ENCODE measurements at places on chromosomes 7 and 10.

GRCh38 chr7:74475243-74475986, 21.7 kb downstream of the GTF2IRD1 start:
- DNase-seq, result peak; percentile 58

DNA sequence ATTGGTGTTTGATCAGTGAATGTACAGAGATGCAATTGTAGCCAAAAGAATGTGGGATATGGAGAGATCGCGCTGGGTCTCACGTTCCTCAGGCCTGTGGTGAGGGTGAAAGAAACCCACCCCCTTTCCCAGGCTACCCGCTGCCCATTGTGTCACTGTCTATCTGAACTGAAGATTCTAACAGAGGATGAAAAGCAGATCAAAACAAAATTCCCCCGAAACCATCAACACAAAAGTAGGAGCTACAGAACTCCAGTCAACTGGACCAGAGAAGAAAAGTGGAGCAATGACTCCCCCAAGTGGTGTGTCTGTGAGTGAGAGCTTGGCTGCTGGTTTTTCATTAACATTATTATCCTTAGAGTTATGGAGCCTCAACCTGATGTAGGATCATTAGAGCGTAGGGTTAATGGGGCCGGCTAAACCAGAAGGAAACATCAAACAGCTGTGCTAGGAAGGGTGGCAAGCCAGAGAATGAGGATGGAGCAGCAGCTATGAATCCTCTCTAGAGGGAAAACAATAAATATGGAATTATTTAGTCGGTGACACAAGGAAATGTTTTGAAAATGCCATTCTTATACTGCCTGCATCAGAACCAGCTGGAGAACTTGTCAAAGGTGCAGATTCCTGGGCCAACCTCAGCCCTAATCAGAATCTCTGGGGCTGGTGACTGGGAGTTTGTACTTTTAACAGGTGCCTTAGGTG, 38.3 kb downstream of the AKR1B1 start:
- peak; percentile 34 for DNase-seq

DNA sequence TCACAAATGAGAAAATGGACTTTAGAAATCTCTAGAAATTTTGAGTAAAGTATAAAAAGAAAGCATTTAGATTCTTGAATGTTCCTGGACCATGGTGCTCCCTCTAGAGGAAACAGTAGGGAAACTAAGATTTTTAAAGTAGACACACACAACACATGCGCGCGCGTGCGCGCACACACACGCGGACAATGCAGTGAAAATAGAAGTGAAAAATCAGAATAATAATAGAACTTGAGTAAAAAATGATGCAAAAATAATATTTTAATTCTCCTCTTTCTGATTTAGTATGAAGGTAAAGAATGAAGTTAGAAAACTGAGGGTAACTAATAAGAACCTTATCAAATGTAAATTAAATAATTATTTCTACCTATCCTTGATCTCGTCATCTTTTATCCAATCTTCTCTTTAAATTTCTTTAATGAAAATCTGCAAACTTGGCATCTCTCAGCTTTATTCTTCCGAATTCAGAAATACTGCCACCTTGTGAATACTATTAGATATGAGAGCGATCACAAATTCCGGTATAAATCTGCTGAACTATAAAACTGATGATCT, 117.0 kb upstream of the AMPH start:
- DNase-seq, result no peak

GRCh38 chr10:3777981-3778691, 6.9 kb downstream of the KLF6 start:
- no peak for DNase-seq

- no peak for DNase-seq
Measured at GRCh38 chr10:16986082-16986405, 143.6 kb downstream of the CUBN start.

GRCh38 chr10:59586407-59586891, 123.2 kb downstream of the SLC16A9 start:
- DNase-seq, result no peak

GRCh38 chr7:85239109-85239508, 52.3 kb upstream of the SEMA3D start:
- DNase-seq, result no peak

DNA sequence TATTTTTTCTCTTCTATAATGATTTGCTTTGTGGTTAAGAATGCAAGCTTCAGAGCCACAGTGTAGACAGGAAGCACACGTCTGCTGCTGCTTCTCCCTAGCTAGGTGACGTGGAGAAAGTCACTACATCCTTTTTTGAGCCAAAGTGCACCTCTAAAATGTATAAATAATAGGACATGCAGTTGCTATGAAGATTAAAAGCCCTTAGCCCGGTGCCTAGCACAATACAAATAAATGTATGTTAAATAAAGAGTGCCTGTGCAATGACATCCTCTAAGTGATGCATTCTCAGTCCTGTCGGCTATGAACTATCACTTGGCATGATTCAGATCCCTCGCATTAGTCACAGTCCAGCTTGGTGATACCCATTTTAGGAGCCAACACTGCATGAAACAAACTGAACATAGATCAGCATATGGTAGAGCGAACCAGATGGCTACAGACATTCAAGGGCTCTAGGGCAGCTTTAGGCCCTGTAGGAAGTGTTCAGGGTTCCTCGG, 4.8 kb upstream of the TRDMT1 start:
- DNase-seq, result no peak

GRCh38 chr10:73876971-73877370, 2.6 kb upstream of the CAMK2G start:
- no peak for DNase-seq

DNA sequence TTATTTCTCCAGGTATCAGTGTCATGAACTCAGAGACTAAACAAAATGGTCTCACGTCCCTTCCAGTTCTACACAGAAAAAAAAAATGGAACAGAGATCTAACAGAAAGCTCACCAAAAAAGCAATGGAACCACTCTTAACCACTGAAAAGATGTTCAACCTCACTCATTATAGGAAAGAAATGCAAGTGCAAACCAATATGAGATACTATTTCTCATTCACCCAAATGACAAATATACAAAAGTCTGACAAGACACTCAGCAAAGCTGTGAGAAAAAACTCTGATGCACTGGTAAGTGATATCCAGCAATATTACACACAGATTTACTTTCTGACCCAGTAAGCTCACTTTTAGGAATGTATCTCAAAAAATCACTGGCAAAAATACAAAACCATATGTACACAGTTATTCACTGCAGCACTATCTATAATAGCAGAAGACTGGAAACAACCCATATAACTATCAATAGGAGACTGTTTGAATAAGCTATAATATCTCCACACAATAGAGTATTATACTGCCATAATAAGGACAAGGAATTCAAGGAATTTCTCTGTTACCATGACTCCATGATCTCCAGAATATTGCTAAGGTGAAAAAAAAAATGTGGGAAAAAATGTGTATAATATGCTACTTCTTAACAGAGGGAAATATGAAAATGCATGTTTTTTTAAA, 36.6 kb downstream of the ABI1 start:
- DNase-seq, result no peak

DNA sequence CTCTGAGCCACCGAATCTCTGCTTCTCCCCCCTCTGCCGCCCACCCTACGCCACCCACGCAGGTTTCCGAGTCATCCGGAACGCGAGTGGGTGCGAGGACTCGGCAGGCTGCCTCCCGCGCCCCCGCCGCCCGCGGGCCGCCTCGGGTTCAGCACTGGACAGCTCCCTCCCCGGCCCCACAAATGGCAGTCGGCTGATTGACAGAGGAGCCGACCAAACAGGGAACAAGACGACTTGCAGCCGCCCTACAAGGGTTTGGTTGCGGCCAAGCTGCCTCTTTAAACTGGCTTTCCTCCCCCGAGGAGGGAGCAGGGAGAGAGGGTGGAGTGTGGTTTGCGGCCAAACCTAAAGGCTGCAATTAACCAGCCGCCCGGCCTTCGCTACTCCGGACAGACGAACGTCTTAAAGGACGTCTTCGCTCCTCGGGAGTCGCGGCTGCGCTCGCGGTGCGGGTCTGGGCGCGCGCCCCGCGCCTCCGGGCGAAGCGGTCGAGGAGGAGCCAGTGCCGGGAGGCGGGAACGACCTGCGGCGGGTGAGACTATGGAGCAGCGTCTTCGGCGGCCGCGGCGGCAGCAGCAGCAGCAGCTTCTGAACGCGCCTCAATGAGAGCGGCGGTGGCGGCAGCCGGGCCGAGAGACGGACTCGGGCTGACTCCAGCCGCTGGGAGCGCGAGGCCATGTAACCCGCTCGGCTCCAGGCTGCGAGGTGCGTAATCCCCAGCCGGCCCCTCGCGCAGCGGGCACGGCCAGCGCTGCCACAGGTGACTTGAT, at the start of gene GPR158:
Gene GPR158, plus strand, starts transcription at position 541 of the 770 bp plus-strand sequence. CDS start 420 bp downstream, outside the sequence.
- DNase-seq, result peak; percentile 51

DNA sequence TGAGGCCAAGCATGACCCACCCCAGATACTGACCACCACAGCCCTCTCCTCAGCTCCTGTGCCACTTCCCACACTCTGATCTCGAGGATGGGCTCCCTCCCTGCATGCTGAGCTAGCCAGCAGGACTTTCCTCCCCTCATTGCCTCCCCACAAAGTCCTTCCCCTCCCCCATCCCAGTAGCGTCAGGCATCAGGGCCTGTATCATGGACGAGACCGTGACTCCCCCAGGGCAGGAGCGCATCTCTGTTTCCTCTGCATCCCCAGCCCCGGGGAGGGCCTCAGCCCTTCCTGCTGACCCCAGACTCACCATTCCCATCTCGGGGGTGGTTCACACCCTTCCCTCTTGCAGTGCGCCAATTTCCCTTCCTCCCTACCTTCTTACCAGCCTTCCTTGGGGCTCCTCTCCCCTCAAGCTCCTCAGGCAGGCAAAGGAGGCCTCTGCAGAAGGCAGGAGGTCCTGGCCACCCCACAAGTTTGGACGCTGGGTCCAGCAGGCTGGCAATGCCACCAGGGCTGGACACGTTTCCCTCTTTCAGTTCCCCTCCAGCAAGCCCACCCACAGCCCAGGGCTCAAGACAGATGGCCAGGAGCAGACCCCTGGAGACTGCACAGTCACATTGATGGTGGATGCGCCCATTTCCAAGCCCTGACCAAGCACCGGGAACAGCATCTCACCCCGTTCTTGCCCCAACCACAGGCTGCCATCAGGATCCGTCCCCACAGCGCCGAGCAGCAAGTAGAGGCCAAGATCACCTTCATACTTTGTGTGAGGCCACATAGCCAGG, 36.5 kb downstream of the GRID1 start:
- no peak for DNase-seq

GRCh38 chr7:2307690-2308107, 6.5 kb downstream of the SNX8 start:
- DNase-seq, result no peak

- DNase-seq, result no peak
Measured at GRCh38 chr7:42105554-42106358, 131.3 kb downstream of the GLI3 start.

- no peak for DNase-seq
Measured at GRCh38 chr7:66871076-66871475, 49.9 kb upstream of the TMEM248 start.

DNA sequence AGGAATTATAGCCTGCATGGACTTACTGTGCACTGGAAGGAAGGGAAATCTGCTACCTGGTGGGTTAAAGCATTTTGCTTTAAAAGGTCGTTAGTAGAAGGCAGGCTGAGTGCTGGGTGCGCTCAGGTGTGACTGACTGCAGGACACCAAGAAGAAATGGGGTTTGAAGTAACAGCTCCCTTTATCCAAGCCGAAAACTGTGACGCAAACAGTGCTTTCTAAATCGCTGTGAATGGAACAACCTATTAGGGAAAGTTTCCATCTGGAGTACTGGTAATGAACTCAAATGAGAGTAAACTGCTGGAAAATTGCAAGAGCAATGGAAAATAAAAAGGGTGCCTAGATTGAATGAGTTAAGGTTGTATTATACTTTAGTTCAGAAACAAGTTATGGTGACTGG, 95.3 kb downstream of the CNNM2 start:
- DNase-seq, result no peak

DNA sequence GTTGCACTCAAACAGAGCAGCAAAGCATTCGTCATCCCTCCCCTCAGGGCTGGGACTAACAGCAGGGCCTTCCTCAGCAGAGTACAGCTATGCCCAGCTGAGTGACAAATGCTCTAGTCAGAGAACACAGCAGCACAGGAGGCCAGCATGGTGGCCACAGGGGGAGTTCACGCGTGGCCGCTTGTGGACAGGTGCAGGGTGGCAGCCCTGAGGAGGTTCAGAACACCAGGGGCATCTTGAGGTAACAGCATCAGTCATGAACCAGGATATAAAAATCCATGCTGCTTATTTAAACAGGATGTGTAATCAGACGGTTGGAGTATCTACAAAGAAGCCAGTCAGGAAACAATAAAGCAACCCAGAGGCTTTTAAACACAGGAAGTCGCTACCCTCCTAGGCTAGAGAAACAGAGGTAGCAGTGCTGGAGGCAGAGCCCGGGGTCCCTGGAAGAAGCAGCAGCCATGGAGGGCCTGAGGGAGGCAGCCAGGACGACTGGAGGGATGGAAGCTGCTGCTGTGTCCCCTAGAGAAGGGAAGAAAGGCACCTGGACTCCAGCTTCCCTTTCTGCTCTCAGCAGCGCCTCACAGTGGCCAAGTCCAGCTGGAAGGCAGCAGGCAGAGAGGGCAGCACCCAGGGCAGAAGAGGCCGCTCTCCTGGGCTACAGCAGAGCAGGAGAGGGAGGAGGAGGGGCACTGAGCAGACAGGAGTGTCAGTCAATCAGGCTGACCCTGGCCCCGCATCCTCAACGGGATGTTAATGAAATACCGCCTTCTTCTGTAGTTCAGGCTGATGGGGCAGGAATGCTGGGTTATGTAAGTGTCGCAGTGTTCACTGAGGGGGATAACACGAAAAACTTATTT, 70.8 kb upstream of the UCN3 start:
- DNase-seq, result peak; percentile 2

GRCh38 chr7:94403546-94403945, 8.9 kb downstream of the COL1A2 start:
- no peak for DNase-seq

- DNase-seq, result no peak
Measured at GRCh38 chr10:62640411-62640810, 164.1 kb upstream of the ADO start.

- DNase-seq, result no peak
Measured at GRCh38 chr7:93044147-93044810, 73.5 kb downstream of the SAMD9 start.

- DNase-seq, result no peak
Measured at GRCh38 chr7:87566311-87566900, 34.3 kb downstream of the ABCB1 start.

DNA sequence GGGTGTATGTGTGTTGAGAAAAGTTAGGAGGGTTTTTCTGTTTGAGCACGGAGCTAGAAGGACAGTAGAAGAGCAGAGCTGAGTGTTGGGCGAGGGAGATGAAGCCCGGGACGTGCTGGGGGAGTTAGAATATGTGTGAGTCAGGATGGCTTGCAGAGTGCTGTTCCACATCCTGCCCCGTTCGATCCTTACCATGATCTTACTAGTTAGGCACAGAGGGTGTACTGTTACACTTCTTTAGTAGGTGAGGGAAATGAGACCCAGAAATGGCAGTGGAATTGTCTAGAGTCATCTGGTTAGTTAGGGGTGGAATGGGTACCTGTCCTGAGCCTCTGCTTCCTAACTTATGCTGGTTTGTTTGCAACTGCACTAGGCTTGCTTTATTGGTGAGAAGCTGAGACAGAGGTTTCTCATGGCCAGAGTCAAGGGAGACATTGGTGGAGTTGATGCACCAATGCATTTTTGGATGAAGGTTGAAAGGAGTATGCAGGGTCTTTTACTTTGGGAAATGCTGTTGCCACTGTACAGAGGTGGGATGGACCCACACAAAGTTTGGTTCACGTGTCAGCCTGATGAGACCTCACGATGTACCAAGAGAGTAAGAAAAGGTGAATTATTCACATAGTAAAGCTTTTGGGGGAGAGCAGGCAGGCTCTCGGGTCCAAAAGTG, 42.4 kb downstream of the CCNY start:
- no peak for DNase-seq
